ENCODE measurements at places on chromosomes 7 and 10. TPM values are rescaled to one million over a fixed set of nuclear protein-coding genes. Genes with fewer than 3 reads are reported as not detected.

The TMEM273 gene
- total RNA-seq = not detected

The TEX47 gene
- total RNA-seq = not detected

The TLL2 gene
- 0.05 TPM for total RNA-seq

GRCh38 chr10:46222364-46222935, 64.3 kb upstream of the ANTXRL start:
- no peak for DNase-seq

GRCh38 chr10:79050896-79051555, 17.7 kb upstream of the ZMIZ1 start:
- DNase-seq = no peak

DNA sequence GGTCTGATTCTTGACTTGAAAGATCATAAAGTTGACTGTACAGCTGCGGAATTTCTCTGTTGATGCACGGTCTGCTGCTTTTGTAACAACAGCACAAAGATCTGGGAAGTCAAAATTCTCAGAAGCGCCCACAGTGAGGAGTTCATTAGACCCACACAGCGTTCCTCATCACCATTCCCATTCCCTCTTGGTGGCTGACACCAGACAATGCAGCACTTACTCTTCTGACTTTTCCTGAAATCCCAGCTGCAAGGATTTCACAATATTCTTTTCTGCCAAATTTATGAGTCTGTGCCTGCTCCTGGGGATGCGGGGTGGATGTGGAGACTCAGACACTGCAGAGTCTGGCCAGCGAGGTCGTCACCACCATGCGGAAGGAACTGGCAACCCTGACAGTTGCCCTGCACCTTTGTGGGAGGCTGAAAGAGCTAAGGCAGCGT, 233.9 kb downstream of the FANK1 start:
- no peak for DNase-seq

DNA sequence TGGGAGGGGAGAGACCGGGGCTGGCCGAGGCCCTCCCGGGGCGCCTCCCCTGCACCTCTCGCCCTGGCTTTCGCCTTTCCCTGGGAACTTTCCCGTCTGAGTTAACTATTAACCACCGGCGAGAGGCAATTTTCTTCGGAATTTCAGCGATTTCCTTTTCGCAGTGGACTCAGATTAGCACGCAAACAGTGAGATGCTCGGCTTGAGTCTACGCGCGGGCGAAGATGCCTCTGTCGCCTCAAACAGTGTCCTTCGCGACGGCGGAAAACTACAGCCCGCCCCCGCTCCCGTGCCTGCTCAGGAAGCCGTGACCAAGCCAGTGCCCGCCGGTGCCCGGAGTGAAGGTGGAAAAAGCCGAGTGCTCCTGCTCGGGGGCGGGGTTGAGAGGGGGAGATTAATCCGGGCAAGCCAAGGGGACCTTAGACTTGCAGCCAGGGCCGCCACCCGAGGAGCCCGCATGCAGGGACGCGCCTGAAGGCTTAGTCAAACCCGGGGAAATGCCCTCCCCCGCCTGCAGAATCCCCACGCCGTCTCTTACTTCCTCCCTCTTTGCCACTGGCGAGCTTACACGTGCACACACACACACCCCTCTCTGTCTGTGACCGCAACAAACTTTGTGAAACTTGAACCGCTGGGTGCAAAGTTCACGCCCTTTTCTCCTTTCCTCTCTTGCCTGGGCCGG, 14.5 kb upstream of the PAX2 start:
- no peak for DNase-seq

DNA sequence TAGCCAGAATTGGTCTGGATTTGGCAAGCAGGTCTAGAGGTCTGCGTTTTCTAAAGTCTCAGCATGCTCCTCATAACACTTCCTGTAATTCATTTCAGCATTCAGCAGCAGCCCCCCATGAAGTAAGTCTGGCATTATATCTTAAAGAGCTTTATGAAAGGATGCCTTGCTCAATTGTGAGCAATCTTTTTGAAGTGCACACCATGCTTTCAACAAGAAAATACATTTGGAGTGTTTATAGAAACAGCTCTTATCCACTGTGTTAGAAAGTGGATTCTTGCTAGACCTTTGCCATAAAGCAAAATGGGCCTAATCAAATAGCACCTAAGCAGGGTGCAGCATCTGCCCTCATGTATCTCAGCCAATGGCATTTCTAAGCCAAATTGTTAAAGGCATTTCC, 378.0 kb upstream of the AKR1E2 start:
- no peak for DNase-seq

- DNase-seq = no peak
Observed at GRCh38 chr7:45646207-45646821, 72.1 kb downstream of the ADCY1 start.
